ENCODE measurements at places on chromosomes 16 and 17.

DNA sequence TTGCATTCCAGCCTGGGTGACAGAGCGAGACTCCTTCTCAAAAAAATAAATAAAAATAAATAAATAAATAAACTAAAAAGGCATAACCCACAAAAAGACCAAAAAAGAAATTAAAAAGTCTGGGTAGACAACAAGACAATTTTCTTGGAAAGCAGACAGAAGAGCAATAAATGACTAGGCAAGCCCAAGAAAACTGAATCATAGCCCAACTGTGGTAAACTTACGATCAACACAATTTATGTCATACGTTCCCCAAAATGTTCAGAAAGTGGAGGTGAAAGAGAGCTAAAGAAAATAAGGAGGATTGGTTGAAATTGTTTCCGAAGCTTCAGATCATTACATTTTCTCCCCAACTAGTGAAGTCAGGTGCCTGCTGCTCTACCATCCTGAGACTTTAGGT, 31.3 kb upstream of the C17orf78 start:
- no peak for DNase-seq

GRCh38 chr16:57191056-57191571, 5.0 kb downstream of the RSPRY1 start:
- DNase-seq = peak; percentile 32

- DNase-seq = peak; percentile 56
Observed at GRCh38 chr17:8532021-8532420, 96.3 kb downstream of the NDEL1 start.

DNA sequence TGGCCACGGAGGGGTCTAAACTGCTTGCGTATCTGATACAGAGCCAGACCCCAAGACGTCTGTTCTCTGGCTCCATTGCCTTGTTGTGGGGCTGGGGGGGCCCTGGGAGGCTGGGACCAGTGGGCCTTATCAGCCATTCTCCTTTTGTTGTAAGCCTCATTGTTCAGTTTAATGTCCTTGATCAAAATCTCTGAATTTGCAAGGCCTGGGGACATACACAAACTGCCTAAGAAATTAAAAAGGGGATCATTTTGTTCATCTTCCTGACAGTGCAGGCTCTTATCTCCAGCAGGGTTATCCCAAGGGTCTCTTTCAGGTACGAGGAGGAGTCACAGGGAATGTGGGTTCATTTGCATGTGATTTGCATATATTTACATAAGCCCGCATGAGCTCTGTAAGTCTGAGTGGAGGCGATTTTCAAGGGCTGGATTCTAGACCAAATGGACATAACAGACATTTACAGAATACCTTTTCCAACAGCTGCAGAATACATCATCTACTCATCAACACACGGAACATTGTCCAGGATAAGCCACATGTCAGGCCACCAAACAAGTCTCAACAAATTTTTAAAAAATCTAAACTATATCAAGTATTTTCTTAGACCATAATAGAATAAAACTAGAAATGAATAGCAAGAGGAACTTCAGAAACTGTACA, 269.8 kb downstream of the RBFOX1 start:
- no peak for DNase-seq

DNA sequence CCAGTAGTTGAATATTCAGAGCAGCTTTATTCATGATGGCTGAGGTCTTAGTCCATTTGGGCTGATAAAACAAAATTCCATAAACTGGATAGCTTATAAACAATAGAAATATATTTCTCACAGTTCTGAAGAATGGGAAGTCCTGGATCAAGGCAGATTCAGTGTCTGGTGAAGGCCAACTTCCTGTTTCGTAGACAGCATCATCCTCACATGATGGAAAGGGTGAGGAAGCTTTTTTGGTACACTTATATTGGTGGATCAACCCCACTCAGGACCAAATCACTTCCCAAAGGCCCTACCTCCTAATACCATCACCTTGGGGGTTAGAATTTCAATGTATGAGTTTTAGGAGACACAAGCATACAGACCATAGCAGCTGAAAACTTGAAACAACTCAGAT, 224.2 kb downstream of the CYB561 start:
- DNase-seq = no peak

DNA sequence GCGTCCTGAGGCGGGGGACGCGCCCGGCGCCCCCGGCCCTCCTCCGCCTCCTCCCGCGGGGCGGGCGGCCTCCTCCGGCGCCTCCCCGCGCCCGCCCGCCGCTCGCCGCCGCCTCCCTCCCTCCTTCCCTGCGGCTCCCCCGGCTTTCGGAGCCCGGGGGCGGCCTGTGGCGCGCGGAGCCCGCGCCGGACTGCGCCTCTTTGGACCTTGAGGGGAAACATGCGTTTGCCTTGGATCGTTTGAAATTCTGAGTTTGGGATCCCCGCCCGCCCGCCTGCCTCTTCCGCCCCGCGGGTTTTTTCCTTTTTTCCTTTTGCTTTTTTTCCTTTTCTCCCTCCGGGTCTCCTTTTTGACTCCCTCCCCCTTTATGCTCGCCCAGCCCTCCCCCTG, 390 bp downstream of the ZNRF1 start:
- DNase-seq = peak; percentile 48

- no peak for DNase-seq
Observed at GRCh38 chr17:63998721-63999679, 849 bp downstream of the PRR29 start.

DNA sequence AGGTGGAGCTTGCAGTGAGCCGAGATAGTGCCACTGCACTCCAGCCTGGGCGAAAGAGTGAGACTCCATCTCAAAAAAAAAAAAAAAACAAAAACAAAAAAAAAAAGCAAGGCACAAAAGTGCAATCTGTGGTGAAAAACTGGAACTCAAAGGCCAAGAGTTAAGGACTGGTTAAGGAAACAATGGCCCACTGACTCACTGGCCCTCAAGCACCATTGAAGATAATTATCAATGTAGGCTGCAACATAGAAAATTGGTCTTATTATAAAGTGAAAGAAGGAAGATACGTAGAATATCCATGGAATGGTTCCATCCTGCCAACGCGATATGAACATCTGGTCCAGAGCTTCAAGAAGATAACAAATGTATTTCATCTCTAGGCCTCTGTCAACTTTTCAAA, 444.2 kb downstream of the SOX9 start:
- no peak for DNase-seq

- no peak for DNase-seq
Observed at GRCh38 chr17:18856570-18856915, 1.4 kb upstream of the PRPSAP2 start.

DNA sequence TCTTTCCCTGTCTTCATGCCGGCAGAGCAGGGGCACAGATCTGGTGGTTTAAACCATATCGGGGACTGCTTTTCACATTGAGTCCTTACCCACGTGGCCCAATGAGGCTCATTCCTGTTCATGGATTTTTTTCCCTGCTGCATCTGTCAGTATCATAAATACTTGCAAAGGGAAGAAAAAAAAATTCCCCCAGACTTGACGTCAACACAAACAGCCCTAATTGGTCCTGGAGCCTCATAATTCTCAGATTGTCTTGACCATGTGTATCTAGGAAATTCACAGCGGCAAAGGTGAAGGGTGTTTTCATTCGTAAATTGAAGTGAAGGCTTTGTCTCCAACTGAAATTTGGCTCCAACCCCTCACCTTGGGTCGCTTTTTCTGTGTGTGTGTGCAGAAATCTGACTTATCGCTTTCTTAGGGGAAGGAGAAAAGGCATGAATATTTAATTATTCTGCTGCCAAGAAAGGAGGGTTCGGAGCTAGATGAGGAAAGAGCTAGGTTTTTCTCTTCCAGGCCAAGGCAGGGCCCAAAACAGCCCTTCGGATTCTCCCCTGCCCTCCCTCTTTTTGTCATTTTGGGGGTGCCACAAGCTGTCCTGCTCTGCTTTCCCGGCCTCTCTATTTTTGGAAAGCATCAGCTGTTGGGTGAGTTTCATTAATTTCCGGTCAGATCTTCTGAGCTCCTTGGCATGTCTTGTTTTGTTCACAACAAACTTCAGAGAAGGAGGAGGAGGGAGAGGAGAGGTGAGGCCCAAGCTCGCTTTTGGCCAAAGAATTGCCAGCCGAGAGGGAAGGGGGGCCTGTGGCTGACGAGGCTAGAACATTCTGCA, 17.8 kb upstream of the CIBAR2 start:
- DNase-seq = peak; percentile 49

DNA sequence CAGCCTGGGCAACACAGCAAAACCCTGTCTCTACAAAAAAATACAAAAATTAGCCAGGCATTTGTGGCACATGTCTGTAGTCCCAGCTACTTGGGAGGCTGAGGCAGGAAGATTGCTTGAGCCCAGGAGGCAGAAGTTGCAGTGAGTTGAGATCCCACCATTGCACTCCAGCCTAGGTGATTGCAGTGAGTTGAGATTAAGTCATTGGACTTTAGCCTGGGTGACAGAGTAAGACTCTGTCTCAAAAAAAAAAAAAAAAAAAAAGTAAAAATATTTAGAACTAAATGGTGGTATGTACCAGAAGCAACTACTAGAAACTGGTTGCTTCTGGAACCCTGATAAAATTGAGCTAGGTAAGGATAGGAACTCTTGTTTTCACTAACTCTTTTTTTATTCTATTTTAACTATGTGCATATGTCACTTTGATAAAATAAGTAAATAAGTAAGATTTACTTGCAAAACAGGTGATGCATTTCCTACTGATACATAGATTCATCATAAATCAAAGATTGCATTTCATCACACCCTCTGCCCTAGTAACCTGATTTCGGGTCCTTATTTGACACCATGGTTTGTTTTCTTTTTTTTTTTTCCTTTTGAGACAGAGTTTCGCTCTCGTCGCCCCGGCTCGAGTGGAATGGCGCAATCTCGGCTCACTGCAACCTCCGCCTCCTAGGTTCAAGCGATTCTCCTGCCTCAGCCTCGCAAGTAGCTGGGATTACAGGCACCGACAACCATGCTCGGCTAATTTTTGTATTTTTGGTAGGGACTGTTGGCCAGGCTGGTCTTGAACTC, 66.0 kb downstream of the USP32 start:
- no peak for DNase-seq

- peak; percentile 46 for DNase-seq
Observed at GRCh38 chr17:59105852-59106462, 723 bp downstream of the TRIM37 start.

- no peak for DNase-seq
Observed at GRCh38 chr16:56457927-56458470, 6.6 kb downstream of the OGFOD1 start.

DNA sequence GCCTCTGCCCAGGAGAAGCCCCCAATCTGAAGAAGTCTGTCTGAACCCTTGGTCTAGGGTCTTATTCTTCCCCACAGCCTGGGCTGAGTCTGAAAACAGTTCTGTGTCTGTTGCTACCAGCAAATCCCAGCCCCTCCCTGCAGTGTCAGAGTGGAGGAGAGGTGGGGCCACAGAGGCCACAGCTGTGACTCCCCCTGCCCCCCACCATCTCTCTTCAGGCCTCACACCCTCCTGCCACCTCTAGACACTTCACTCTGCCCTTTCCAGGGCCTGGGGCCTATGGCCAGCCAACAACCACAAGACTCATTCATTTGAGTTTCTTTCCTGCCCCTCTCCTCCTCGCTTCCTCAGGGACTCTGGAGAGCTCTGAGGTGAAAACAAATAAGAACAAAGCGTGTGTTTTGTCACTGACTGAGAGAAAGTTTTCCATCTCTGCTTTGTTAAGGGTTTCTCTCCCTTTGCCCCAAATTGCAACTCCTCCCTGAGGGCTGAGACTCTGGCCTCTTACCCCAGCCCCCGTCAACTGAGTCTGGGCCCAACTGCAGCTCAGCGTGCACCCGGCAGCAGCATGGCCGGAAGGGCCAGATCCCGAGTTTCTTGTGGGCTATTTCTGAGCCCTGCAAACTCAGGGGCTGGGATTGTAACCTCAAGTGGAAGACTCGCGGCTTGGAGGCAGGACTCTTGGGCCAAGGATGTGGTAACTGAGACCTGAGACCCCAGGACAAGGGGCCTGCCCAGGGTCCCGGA, 13.2 kb downstream of the C17orf50 start:
- DNase-seq = no peak

- no peak for DNase-seq
Observed at GRCh38 chr17:74525465-74525725, 5.9 kb downstream of the CD300LB start.

DNA sequence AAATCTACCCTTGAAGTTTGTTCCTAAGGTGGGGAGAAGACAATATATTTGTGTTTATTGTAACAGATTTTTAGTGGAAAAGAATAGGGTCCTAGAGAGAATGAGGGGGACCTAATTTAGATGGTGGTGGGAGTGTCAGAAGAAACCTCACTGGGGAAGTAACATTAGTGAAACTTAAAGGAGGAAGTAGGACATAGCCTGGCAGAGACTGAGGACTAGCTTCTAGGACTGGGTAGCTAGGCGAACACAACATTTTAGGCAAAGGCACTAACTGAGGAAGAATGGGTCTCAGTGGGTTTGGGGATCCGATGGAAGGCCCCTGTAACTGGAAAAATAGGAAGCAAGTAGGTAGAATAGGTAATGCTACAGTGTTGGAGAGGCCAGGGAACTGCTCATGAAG, 4.2 kb upstream of the ARL2BP start:
- DNase-seq = no peak

GRCh38 chr17:68184816-68185436, 62.9 kb upstream of the AMZ2 start:
- no peak for DNase-seq

DNA sequence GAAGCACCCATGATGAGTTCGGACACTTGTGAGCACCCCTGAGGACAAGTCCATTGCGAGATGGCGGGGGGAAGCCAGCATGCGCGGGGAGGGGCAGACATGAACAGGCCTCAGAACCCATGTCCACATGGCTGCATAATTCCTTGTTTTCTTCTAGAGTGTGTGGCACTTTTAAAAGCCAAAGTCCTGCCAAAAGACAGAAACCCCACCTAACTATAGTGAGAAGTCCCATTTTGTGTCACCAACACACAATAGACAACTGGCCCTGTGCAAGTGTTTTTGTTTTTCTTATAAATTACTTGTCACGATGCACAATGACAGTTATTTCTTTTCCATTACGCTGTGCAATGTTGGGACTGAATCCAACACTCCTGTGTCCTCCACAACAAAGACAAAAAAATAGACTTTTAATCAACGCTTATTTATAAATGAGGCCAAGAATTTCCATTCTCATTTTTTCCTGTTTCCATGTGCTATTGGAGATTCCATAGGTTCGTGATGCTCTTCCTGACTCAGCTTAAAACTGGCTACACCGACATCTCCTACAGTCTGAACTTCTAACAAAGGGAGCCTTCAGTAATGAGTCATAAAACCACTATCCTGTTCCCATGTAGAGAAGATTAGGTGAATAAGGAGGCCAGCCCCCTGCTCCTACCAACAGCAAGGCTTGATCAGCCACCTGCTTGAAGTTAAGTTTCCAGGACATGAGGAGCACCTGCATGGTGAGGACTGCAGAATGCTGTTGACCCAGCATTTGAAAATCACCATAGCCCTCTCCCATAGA, 98.9 kb downstream of the ZNF423 start:
- DNase-seq = no peak

DNA sequence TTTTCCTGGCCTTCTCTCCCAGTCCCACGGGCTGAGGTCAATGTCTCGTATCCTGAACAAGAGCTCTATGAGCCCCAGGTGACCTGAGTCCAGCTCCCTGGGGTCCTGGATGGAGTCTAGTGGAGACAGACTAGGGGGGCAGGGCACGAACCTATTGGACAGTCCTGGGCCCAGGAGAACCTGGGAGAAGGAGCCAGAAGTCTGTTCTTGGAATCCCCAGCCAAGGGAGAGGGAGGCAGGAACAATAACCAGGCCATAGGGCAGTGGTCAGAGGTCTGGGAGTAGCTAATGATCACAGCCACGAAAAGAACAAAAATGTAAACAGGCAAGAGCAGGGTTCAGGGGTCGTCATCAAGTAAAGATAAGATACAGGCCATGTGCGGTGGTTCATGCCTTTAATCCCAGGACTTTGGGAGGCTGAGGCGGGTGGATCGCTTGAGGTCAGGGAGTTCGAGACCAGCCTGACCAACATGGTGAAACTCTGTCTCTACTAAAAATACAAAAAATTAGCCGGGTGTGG, 60.8 kb downstream of the COPRS start:
- no peak for DNase-seq
